Activated CD4-positive, alpha-beta T cell treated with anti-CD3 and anti-CD28 coated beads for 48 hours (primary cell): ENCODE measurements at places on chromosomes 1 and 21.

- DNase-seq = peak; percentile 60
These were observed 745 bp downstream of the MAGI3 start for GRCh38 chr1:113390871-113391648.

- DNase-seq = no peak
These were observed 6.8 kb downstream of the TRNP1 start for GRCh38 chr1:27000090-27000816.

DNA sequence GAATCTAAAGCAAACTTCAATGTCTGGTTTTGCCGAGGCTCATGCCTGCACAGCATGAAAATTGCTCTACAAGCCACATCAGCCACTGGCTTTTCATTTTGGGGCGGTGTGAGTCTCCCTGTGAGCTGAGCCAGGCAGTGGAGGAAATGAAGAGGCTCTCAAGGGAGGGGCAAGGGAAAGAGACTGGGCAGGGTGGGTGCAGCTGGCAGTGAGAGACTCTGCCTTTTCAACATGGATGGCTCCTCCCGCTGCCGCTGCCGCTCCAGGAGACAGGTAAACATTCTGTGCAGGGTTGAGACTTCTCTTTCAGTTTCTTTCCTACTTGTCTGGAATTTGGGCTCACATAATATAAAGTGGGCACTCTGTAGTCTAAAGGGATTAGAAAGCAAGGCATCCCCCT is 11.3 kb upstream of the CTSE start:
- no peak for DNase-seq

GRCh38 chr1:80048716-80049115 is 1042.2 kb upstream of the ADGRL4 start:
- DNase-seq = no peak

- DNase-seq = no peak
These were observed 57.1 kb downstream of the KCNC4 start for GRCh38 chr1:110267260-110267659.

- no peak for DNase-seq
These were observed 92.7 kb downstream of the SUSD4 start for GRCh38 chr1:223271085-223271781.

DNA sequence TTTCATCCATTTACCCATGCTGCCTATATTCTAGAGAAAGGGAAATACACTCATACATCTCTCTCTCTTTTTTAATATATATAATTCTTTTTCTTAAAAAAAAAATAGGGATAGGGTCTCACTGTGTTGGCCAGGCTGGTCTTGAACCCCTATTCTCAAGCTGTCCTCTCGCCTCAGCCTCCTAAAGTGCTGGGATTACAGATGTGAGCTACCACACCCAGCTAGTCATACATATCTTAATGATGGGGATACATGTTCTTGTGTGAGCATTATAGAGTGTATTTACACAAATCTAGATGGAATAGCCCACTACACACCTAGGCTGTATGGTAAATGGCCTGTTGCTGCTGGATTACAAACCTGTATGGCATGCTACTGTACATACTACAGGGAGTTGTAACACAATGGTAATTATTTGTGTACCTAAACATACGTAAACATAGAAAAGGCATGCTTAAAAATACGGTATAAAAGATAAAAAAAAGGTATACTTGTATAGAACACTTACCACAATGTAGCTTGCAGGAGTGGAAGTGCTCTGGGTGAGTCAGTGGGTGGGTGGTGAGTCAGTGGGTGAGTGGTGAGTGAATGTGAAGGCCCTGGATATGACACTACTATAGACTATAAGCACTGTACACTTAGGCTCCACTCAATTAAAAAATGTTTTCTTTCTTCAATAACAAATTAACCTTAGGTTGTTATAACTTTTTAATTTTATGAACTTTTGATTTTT is 72.9 kb downstream of the IVNS1ABP start:
- peak; percentile 74 for DNase-seq

DNA sequence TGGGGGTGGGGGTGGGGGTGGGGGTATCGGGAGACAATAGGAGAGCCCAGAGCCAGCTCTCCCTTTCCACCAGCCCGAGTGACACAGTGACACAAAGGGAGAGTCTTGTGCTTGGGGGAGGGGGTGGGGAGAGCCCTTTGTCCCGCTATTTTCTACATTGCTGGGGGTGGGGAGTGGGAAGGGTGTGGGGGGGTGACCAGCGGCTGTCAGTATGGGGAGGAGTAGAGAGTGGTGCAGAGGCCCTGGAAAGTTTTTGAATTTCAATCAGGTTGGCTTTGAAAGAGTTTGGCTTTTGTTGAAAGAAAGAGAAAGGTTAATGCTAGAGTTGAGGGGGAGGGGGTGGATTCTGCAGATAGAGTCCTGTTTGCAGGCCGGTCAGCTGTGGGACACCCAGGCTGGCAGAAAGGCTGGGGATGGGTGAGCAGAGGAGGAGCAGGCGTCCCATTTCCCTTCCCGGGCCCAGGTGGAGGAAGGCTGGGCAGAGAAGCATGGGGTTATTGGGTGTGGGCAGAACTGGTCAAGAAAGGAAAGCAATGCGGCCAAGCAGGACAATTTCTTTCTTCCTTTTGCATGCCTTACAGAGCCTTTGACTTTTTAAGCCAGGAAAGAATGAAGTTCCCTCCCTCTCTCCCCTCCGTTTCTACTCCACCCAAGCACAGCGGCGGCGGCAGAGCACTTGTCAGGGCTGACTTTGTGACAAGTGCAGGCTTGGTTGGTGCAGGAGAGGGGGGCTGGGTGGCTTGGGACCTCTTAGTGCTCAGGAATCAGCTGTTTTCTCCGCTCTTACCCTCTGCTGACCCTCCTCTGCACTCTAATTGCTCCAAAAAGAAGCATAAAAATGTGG is 96.2 kb downstream of the RNF220 start:
- no peak for DNase-seq

- DNase-seq = no peak
These were observed 30.3 kb downstream of the TSNAX start for GRCh38 chr1:231558708-231559185.

DNA sequence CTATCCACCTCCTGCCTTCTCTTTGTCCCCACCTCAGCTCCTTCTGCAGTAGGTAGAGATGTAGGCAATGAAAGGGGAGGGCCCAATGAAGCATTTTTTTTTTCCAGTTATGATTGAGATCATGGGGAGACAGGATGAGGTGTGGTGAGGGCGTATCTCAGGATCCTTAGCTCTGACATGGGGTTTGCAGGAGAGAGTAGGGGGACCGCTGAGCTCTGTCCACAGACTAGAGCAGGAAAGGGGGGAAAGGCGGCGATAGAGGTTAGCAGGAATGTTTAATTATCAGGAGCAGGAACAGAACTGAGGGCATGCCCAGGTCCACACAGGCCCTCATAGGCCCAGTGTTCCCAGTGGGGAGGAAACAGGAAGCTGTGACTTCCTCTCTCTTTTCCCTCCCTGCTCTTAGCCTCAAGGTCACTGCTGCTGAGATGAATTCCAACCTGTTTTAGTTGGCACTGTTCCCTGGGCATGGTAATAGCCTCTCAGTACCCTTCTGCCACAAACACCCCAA is 901 bp upstream of the RXFP4 start:
- no peak for DNase-seq

GRCh38 chr1:243818978-243819377 is 31.1 kb downstream of the AKT3 start:
- DNase-seq = no peak

DNA sequence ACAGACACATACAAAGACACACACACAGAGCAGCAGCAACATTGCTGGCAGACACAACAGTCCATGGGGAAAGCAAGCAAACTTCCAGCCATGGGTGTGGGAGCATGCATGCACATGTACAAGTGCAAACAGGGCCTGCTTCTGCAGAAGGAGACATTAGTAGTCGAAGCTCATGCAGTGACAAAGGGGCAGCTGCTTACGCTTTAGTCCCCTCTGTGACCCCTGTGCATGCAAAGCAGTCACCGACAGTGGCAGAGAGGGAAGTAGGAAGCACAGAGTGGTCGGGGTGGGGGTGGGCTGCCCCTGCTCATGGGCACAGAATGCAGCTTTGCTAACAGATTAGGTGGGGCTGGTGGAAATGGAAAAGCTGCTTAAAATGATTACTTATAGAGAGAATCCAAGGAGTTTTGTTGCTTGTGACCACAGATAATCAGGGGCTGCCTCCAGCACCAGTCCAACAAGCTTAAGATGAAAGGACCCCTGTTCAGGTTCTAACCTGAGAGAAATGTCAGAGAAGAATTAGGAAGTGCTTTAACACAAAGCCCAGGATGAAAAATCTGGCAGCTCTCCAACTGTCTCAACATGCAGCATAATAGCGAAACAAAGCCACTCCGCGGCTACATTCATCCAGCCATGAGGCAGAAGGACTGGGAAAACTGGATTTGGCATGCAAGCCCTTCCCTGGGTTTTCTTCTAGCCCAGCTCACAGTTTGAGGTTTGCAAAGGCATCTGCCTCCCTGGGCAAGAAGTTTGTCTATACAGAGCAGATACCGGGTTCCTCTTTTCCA is 378.9 kb downstream of the KCNH1 start:
- no peak for DNase-seq

DNA sequence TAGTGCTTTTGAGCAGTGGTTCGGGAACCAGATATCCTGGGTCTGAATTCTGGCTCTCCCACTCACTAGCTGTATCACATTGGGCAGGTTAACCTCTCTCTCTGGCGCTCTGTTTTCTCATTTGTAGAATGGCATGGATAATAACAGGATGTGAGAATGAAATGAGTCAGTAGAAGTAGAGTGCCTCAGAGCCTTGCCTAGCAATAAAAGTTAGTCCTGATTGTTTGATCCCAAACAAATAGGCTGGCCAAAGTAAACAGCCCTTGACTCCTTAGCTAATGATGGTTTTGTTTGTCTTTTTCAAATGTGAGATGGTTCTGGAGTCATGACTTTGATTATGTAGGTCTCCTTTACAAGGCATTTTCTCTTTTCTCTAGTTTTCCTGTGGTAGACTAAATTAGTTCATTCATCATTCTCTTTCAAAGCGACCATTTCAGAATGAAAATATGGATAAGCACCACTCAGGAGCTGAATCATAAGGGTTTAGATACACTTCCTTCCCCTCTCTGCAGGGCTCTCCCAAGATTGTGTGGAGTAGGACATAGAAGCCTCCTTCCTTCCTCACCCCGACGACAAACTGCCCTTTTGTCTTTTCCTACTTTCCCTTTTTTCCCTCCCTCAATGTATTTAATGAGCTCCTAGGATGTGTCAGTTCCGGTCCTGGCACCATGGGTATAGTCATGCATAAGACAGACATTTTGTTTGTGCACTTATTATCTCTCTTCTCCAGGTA is 23.1 kb downstream of the KIAA0040 start:
- DNase-seq = no peak

DNA sequence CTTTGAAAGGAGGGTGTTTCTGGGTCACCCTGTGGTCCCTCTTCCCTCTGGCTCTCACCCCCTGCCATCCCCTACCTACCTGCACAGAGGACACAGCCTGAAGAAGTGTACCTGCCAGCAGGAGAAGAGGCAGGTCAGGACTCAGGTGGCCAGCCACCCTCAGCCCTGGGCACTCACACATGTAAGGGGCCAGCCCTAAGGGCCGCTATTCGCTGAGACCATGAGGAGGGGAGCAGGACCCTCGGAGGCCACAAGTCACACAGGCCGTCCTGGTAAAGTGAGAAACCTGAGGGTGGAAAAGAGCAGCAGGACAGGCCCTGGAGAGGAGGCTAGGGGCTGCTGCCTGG is 1.2 kb downstream of the ZNF692 start:
- DNase-seq = no peak

DNA sequence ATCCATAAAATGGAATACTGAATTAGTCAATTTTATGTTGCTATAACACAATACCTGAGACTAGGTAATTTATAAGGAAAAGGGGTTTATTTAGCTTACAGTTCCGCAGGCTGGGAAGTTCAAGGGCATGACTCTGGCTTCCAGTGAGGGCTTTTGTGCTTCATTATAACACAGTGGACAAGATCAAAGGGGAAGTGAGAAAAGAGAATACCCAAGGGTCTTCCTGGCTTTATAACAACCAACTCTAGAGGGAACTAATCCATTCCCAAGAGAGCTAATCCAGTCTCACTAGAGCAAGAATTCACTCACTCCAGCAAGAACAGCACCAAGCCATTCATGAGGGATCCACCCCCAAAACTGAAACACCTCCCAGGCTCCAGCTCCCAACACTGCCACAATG is 3.1 kb downstream of the KIFAP3 start:
- DNase-seq = no peak

- no peak for DNase-seq
These were observed 13.5 kb downstream of the PDPN start for GRCh38 chr1:13597166-13597565.

GRCh38 chr21:45300786-45301520 is 13.3 kb upstream of the POFUT2 start:
- no peak for DNase-seq

GRCh38 chr1:47333922-47334764 is 553 bp downstream of the CMPK1 start:
- peak; percentile 79 for DNase-seq

GRCh38 chr1:245592189-245592460 is 437.3 kb downstream of the KIF26B start:
- no peak for DNase-seq

- peak; percentile 31 for DNase-seq
These were observed 88.4 kb upstream of the RHOU start for GRCh38 chr1:228646717-228647522.

- no peak for DNase-seq
These were observed 49.4 kb downstream of the NENF start for GRCh38 chr1:212482006-212482636.

DNA sequence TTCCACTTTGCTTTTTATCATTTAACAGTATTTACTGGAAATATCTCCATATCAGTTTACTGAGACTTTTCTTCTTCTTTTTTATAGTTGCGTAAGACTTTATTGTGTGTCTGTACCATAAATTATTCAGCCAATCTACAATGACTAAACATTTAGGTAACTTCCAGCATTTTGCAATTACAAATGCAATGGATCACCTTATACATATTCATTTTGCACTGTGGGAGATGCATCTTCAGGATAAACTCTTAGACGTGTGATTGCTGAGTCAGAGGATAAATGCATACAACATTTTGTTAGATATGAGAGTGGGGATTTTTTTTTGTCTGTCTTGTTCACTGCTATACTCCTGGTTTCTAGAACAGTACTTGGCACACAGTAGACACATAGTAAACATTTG is 95.7 kb upstream of the GCLM start:
- DNase-seq = no peak

GRCh38 chr1:154431586-154432373 is 26.6 kb downstream of the IL6R start:
- peak; percentile 68 for DNase-seq

GRCh38 chr1:207822124-207822601 is 70.3 kb downstream of the CD46 start:
- DNase-seq = no peak

DNA sequence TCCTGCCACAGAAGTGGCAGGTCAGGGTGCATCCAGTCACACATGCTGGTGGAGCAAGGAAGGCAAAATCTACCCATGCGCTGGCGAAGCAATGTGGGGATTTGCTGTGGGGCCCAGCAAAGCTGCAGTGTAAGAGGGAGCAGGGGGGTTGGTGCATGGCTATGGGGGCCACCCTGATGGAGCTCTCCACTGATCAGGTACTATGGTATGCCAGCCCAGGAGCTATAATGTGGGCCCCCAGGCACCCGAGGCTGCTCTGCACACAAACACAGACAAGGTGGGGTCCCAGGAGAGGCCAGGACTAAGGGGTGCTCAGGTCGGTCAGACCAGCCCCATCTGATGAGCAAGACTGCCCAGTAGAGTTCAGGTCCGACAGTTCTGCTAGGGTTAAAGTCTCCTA is 213.5 kb downstream of the ZC3H11B start:
- no peak for DNase-seq
